ENCODE measurements at places on chromosomes 3 and 15.

GRCh38 chr3:101123081-101123480 lies 129.9 kb upstream of the ABI3BP start:
- no peak for DNase-seq

- DNase-seq: no peak
These were observed 256.4 kb downstream of the FAM43A start for GRCh38 chr3:194941956-194942511.

GRCh38 chr3:126433105-126433430 lies 38.4 kb downstream of the CFAP100 start:
- DNase-seq: no peak

- DNase-seq: peak; percentile 83
These were observed at the start of gene RASGRP1 for GRCh38 chr15:38564557-38565286. TSS of gene RASGRP1 (minus strand) at chr15:38564814. CDS start at chr15:38564628, 186 bp downstream.

GRCh38 chr3:129017484-129017899 lies 16.4 kb downstream of the EFCC1 start:
- DNase-seq: no peak

DNA sequence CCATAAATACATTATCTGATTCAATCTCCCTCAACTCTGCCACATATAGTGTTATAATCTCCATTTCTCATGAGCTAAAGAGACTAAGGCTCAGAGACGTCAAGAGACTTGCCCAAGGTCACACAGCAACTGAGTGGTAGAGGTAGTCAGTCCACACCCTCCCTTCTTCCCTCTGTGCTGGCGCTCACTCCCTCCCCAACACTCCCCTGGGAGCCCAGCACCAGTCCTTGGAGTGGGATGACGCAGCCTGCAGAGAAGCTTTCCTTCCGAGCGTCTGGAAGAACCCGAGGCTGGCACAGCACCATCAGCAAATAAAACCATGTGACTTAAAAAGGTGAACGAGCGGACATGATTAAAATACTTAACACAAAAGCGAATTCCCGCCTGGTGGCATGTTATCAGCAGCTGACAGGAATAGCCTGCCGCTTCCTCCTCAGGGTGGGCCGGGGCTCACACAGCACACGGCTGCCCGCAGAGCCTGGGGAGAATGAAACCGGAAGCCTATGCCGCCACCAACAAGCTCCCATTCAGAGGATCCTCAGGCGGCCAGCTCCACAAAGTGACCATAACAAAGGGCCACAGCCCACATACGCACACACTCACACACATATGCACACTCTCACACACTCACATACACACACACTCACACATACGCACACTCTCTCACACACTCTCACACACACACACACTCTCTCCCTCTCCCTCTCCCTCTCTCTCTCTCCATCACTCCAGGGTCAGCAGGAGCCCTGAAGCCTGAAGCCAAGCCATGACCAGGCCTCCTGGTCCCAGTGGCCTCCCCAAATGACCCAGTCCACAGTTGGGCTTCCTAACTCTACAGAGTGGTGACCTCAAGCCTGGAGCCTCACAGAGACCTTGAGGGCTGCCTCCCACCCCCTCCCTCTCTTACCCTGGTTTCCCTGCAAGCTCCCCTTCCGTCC lies 120.5 kb downstream of the XXYLT1 start:
- DNase-seq: no peak

DNA sequence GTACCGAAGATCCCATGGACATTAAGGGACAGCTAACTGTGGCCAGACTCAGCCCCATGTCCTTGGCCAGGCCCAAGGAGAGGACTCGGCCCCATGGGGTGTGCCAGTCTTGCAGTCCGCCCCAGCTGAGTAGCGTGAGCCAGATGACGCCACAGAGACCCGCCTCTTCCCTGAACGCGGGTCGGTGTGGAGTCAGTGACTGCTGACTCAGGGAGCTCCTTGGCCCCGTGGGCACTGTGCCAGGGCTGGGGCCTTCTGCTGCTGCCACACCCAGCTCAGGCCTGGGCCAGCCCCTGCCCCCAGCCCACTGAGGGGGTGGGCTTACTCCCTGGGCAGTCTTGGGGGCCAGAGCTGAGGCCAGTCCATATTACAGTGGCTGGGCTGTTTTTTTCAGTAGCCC lies 52.8 kb downstream of the PLXNA1 start:
- DNase-seq: no peak

GRCh38 chr3:126013751-126014156 lies 44.8 kb downstream of the ROPN1B start:
- no peak for DNase-seq

DNA sequence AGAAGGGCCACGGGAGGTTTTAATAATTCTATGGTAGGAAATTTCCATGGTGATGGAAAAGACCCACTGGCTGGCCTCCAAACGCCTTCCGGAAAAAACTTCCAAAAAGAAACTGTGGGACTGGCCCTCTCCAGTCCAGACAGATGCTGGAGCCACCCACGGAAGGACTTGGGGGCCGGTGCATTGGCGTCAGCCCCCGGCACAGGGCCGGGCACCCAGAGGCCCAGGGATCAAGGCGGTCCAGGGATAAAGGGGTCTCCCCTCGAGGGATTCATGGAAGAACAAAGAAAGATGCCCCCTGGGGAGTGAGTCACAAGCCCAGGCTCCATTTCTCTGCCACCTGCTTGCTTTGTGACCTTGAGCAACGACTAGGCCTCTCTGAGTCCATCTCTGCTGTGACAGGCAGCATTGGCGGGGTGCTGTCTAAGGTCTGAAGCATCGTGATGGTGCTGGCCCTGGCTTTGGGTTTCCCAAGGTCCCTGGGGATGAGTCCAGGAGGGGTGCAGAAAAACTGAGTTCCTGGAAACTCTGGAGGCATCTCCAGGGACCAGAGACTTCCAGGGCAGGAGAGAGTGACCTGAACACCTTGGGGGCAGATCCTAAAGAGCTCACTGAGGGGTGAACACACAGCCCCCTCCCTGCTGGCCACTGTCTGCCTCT lies 21.6 kb downstream of the ATP2B2 start:
- DNase-seq: no peak

- no peak for DNase-seq
These were observed 8.2 kb downstream of the PLOD2 start for GRCh38 chr3:146152834-146153233.

DNA sequence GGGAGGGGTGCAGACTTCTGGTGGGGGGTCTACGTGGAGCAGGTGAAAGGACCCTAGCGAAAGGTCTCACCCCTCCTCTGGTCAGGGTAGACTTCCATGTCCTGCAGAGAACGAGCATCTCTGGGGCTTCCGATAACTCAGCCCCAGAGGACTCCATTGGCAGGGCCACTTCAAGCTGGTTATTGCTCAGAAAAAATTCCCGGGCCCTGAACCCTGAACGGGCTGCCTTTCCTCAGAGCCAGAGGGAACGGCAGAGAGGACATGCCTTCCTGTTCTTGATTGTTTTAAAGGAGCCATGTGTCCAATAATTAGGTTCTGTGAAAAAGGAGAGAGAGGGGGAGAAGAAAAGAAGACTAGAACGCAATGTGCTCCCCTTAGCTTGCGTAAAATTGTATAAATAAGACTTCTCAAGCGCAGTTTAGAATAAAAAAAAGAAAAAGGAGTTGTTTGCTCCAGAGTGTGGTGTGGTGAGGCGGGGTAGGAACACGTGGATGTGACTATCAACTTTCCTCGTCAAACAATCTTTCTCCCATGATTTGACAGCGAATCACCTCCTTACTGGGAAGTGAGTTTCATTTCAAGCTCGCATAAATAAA lies 193.4 kb upstream of the UBE2E1 start:
- no peak for DNase-seq

DNA sequence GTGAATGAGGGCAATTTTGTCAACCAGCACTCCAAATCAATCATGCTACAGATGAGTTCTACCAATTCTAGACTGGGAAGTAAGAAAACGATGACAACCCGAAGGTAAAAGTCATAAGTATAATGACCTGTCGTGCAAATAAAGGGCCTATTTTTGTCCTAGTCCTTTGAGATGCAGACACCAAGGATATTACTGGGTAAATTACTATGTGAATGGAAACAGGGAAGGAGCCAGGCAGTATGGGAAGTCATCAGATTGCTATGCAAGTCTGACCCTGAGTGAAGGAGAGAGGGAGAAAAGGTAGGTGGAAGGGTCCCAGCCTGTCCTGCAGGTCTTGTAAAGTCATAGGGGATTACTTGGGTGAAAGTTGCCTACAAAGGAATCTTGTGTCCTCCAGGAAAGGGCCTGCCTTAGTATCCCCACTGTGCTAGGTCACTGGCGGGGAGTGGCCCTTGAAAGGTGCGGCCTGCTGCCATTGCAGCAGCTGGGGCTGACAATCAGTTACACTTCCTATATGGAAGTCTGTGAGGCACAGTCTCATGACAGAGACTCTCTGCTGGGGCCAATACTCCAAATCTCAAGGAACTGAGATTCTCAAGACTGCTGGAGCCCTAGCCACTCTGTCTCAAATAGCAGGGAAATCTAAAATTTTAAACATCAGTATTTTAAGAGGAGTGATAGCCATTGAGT lies 149.9 kb upstream of the SLC2A2 start:
- DNase-seq: no peak

DNA sequence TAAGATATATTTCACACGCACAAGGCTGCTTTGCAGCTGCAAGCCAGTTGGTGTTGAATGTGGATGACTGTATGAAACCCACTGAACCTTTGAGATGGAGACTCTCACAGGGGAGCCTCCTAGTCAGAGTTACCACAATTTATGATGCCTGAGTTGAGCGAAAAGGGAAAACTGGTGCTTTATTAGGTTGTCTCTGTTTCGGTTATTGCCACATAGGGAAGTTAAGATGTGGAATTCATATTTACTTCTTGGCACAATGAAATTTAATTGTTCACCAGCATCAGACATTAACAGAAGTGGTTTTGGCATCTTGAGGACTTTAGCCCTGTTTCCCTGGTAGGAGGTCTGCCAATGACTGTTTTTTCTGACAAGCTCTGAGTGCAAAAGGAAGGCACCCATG lies 358.2 kb downstream of the SQOR start:
- DNase-seq: no peak

DNA sequence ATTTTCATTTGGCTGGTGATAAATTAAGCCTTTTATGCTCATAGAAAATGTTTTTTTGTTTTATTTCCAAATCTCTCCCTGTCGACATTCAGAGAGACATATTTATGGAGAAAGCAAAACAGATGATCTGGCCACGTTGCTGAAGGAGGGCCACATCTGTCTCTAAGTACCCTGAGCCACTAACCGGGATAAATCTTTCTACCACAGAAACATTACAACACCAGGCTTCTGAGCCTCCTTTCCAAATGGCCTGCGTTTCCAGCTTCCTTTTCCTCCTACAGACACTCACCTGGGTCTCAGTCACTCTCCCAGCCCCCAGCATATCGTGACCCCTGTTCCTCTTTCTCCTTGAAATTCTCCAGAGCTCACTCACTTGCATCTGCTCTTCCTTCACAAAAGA lies 161.0 kb downstream of the ARRDC4 start:
- no peak for DNase-seq

DNA sequence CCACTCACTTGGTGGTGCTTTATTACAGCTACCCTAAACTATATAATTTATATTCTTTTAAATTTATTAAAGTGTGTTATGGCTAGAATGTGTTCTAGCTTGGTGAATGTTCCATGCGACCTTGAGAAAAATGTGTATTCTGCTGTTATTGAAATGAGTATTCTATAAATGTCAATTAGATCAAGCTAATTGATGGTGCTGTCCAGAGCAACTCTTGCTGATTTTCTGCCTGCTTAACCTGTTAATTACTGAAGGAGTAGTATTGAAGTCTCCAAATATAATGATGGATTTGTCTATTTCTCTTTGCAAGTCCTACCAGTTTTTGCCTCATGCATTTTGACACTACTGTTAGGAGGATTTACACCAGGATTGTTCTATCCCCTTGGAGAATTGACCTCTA lies 3.2 kb upstream of the TEX9 start:
- no peak for DNase-seq

Measured in activated CD4-positive, CD25-positive, alpha-beta regulatory T cell (primary cell).